Stimulated activated CD8-positive, alpha-beta memory T cell treated with anti-CD3 and anti-CD28 coated beads, Interleukin-4, amount 100 ng/mL, for 4 hours (primary cell): ENCODE measurements at places on chromosomes 1 and 21.

GRCh38 chr1:166057650-166058049 is 109.2 kb downstream of the FAM78B start:
- no peak for DNase-seq

DNA sequence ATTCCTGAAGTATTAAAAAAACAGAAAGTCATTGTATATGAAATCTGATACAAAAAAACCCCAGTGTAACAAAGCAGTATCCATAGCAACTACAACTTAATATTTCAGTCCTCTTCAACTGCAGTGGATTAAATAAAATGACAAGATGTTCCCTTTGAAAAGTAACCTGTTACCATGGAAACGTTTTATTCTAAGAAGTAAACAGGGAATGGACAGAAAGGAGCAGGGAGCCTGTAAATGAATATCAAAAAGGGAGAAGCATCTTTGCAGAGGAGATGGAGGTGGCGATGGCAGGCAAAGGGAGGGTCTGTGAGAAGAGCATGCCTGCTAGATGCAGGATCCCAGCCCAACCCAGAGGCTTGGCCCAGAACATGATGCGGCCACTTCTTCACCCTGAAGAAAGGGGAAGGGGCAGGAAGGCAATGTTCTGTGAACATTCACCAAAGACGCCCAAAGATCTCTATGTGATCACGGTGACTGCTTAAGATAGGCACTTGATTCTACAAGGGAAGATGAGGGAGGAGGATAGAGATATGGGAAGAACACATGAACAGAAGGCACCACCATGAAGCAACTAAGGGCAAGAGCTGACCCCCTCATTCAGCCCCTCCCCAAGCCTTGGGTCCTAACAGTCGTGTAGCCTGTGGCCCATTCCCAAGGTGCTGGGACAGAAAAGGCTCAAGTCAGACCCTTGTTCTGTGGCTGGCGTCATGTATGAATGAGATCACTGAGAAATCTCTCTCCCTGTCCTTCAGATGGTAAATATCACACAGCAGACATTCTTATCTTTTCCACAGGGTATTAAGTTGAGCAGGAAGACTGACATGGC is 200.0 kb downstream of the SLC45A1 start:
- DNase-seq, result no peak

DNA sequence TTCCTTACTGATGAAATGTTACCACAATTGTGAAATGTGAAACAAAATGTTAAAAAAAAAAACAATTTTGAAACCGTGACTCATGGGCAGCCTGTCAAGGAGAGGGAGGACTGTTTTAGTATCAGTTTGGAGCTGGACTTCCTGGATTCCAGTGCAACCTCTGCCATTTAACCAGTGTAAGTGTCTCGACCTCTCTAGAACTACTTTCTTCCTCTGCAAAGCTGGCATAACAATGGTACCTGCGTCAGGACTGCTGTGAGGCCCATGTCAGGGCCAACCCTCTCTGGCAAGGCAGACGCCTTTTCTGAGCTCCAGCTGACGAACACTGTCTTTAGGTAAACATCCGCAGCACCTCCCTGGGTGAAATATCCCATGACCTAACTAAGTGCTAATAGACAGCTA is 20.9 kb downstream of the URB1 start:
- no peak for DNase-seq

DNA sequence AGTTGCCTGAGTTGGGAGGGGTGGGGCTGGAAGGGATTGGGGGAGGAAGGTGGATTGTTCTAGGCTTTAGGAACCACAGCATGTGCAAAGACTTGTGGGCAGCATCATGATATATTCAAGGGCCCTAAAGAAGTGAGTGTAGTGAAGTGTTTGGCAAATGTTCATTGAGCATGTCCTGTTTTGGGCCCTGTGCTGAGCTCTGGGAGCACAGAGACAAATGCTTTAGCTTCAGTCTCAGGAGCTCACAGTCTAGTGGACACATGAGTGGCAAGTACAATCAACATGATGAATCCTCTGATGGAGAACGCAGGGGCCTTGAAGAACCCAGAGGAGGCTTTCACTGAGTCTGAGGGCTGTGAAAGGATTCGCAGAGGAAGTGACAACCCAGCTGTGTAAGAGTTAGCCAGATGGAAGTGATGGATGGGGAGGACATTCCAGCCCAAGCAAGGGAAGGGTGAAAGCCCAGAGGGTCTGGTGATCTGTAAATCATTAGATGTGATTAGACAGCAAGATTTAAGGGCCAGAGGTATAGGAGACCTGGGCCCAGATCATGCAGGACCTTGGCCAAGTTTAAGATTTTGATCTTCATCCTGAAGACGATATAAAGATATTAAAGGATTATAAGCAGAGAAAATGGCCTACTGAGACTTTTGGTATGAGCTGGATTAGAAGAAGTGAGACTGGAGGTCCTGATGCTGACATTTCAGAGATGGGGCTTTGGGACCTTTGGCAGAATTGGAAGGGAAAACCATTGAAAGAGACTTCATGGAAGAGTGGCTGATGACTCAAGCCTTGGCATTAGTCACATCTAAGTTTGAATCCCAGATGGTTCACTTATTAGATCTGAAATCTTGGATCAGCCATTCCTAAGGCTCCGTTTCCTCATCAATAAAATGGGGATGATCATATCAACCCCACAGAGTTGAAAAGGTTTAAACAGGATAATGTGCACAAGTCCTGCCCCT is 4.6 kb downstream of the IPO13 start:
- no peak for DNase-seq

GRCh38 chr1:69201716-69202115 is 366.0 kb upstream of the LRRC7 start:
- DNase-seq, result no peak

DNA sequence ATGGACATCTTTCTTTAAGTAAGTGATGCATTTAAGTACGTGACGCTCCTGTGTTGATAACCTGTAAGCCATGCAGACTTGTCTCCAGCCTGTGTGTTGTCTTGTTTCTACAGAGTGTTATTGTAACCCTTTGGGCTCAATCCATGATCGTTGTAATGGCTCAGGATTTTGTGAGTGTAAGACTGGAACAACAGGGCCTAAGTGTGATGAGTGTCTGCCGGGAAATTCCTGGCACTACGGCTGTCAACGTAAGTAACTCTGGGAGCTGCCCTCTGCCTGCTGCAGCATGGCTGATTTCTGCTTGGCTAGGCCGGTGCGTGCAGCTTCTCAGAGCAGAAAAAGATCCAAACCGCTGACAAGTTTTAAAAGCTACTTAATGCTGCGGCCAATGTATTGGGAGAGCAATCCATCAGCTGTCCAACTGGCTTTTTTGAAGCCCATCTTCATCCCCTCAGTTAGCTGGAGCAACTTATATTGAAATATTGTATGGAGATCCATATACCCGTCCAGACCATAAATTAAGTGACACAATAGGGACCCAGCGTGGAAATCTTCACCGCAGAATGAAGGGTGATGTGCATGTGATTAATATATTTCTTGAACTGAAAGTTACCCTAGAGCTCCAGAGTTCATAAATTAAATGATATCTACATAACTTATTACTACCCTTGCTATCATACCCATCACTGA is 295.9 kb downstream of the NTNG1 start:
- DNase-seq, result no peak

DNA sequence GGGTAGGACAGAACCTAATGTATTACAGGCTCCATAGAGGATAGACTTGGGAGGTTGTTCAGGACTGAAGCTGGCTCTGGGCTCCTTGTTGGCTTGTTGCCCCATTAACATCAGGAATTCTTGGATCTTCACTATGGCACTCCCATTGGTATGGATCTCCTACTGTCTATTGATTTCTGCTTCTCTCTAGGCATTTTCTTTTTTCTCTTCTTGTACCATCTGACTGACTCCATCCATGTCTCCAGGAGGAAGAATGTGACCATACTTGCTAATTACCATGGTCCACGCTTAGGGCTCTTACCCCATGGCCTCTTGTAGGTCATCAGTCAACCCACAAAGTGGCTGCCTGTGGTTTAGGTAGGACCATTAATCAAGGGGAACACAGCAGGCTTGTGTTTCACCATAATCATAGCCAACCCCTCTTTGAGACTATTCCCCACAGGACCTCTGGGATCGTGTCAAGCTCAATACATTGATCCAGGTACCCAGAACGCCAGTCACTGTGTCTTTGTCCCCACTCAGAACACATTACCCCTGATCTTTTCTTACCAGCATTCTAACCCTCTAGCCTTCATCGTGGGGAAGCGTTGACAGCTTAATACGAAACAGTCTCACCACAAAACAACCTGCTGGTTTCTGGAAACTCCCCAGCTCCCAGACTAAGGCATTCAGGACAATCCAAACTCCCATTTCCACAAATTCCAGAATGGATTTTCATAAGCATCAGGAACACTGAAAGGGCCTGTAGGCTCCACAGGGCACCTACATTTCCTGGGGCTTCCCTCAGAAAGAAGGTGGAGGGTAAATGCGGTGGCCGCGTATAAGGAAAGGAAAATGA is 97.1 kb downstream of the ETS2 start:
- no peak for DNase-seq

DNA sequence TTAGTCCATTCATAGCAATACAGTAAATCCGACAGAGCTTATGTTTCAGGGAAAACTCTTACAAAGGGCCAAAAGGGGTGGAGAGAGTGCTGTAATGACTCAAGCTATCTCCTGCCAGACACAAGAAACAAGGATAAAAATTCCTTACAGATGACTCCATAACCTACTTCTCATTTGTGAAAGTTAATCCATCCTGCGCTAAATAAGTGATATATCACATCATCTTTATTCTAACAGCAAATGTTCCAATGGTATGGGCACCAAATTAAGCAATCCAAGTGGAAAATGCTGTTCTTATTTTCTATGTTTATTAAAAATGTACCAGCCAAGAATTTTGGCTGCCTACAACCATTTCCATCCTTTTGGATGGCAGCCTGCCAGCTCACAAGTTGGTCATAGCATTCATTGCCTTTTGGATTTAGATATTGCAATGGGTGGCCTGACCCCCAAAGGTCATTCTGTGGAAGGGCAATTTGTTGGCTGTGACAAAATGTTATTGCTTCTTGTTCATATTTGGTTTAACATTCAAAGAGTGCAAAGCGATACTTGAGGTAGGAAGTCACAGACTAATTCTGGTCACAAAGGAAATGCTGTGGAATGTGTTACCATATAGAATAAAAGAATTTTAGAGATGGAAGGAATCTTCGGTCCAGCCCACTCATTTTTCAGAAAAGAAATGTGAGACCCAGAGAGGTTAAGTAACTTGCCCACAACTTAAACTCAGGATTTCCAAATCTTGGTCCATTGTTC is 2.8 kb upstream of the ENAH start:
- DNase-seq, result no peak

GRCh38 chr1:245277276-245277675 is 122.5 kb downstream of the KIF26B start:
- no peak for DNase-seq

DNA sequence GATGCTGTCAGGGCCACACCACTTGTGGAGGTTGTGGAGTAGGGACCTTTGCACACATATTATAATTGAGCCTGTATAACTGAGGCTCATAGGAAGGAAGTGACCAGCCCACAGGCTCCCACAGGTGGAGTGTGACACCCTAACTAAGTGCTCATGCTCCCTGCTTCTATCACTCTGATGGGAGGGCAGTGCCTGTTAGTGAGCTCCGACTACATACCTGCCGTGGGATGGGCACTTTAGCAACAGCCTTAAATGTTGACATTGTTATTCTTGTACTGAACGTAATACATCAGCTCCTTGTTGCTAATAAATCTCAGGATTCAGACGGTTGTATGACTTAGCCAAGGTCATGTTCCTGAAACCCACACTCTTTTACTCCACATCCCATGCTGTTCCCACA is 58.0 kb downstream of the BEND5 start:
- DNase-seq, result no peak

GRCh38 chr1:12530462-12531178 is 87.4 kb downstream of the DHRS3 start:
- DNase-seq, result no peak

DNA sequence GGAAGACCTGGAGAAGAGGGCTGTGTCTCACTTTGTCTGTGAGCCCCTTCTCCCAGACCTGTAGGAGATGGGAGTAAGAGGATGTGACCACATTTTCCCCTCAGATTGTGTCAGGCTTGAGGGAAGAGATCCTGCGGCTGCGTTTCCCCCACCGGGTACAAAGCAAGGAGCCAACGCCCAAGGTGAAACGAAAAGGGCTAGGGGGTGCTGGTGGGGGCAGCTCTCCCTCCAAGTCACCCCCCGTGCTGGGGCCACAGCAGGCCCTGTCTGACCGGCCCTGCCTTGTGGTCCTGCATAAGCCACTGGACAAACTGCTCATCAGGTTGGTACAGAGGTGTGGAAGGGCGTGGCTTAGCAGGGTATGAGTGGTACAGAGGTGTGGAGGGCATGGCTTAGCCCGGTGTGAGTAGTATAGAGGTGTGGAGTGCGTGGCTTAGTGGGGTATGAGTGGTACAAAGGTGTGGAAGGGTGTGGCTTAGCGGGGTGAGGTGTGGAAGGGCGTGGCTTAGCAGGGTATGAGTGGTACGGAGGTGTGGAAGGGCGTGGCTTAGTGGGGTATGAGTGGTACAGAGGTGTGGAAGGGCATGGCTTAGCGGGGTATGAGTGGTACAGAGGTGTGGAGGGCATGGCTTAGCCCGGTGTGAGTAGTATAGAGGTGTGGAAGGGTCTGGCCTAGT is 30.6 kb downstream of the HYI start:
- DNase-seq, result no peak

- DNase-seq, result no peak
Measured at GRCh38 chr21:26199456-26199855, 28.9 kb upstream of the APP start.

DNA sequence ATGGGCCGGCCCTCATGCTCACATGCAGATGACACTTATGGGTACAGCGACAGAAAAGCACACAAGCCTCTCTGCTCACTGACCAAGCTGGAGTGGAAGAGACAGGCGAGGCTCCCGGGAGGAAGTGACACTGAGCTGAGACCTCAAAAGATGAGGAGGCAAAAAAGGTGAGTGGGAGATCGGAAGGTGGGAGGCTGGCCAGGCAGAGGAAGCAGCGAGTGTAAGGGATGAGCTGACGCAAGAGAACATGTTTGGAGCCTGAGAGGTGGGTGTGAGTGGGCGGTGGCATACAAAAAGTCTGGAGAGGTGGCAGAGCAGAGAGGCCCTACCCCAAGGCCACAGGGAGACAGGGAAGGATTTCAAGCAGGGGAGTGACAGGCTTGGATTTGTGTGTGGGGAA is 18.2 kb upstream of the CDCP2 start:
- DNase-seq, result no peak

GRCh38 chr1:31238986-31239613 is 587 bp downstream of the NKAIN1 start:
- no peak for DNase-seq

DNA sequence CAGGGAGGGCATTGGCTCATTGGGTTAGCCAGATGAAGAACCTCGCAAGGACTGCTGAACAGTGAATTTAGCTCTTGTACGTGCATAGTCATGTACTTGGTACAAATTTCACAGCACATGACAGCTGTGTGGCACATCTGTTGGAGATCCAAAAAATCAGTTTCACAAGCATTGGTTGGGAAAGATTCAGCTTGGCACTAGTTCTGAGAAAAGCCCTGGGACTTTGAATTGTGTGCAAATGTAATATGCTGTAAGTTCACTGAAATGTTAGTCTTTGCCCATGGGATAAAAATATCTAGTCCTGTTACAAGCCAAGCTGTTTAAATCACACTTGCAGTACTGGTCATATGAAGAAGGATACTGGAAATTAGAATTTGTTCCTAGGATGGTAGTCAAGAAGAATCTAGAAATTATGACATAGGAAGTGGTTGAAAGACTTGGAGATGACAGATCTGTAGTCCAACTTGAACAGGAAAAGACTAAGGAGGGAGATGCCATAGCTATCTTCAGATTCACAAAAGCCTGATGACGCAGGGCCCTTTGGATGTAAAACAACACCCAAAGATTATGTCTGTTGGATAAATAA is 19.2 kb downstream of the LAMC2 start:
- no peak for DNase-seq

- no peak for DNase-seq
Measured at GRCh38 chr1:161921990-161922389, 101.7 kb downstream of the OLFML2B start.
